T-helper 1 cell (primary cell): ENCODE measurements at places on chromosomes 4 and X.

- no peak for DNase-seq
Measured at GRCh38 chr4:19540859-19541540, 710.7 kb upstream of the SLIT2 start.

DNA sequence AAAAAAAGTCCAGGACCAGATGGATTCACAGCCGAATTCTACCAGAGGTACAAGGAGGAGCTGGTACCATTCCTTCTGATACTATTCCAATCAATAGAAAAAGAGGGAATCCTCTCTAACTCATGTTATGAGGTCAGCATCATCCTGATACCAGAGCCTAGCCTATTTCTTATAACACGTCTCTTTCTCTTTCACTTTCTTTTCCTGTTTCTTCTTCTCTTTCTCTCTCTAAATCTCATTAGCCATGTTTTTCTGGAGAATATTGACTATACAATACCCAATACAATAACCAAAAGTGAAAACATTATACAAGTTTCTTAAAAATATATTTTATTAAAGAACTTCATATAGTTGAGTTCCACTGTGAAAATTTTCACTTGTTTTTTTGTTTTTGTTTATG, 1154.9 kb upstream of the PCDH7 start:
- DNase-seq: no peak

DNA sequence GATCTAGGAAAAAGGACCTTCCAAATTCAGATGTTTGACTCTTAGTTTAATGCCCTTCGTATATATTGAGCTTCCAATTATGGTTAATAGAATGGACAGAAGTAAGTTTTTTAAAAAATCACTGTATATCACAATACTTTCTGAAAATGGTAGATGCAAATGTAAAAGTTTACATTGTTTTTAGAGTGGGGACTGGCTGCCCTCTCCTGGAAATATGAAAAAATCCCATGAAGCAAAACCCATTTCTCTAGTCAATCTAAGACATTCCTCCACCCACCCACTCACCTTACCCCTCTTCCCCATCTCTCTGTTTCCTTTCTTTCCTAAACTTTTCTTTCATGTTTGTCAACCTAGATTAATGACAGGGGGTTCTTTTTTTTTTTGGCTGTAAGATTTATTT, 134.5 kb downstream of the ARHGAP6 start:
- DNase-seq: no peak

DNA sequence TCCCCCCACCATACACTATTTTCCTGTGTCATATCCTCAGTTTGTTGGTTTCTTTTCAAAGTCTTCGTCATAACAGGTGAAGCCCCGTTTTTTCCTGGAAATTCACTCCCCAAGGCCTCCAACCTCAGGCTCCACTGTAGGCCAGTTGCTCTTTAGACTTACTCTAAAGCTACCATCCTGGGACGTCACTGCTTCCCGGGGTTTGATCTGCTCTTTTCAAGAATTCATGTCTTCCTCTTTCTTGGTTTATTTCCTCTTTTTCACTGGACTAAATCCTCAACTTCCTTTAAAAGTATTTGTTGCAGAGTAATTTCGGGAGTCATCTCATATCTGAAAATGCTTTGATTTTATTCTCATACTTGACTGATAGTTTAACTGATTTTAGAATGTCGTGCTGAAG, 6.5 kb upstream of the SERTM2 start:
- DNase-seq: no peak

GRCh38 chrX:50000937-50001542, 78.6 kb downstream of the CLCN5 start:
- no peak for DNase-seq

- no peak for DNase-seq
Measured at GRCh38 chr4:75698963-75699228, 25.5 kb upstream of the USO1 start.

DNA sequence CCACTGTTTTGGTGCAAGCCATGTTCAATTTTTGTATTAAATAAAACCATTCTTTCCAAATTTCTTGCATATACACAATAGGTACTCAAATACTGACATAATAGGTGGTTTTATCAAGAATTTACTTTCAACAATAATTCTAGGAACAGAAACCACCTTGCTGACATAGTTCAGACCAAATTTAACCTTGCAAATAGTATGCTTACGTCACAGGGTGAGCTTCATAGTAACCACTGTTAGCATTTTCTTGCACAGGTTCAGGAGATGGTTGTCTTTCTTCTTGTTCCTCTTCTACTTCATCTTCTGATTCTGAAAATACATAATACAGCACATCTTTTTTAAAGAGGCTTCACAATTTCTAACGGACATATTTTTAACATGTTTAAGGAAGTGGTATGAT, 17.6 kb downstream of the G3BP2 start:
- peak; percentile 88 for DNase-seq
